ENCODE measurements at places on chromosomes 4 and X.

GRCh38 chr4:20299515-20299914 lies 47.8 kb downstream of the SLIT2 start:
- DNase-seq: no peak

DNA sequence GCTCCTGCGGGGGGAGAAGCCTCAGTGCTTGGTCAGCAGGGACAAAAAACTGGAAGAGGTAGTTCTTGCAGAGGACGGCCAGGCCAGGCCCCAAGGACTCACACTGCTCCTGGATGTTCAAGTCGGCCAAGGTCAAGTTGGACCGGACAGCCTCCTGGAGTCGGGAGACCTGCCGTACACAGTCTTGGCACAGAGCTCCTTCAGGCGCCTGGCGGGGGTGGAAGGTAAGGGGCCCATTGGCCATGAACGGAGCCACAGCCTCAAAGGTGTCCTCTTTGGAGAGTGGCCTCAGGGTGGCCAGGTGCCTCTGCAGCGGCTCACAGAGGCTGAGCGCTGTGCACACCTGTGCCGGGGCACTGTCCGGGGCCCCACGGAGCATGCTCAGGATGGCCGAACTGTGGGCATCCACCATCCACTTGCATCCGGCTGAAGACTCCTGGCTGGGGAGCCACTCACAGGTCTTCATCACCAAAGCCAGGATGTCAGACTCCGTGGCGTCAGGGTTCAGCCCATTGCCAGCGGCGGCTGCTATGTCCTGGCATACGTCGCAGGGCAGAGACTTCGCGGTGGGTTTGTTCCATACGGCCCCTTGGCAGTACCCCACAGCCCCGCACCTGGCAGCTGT lies 477 bp downstream of the PSAPL1 start:
- no peak for DNase-seq

GRCh38 chr4:7352486-7352885 lies 82.2 kb downstream of the PSAPL1 start:
- no peak for DNase-seq

GRCh38 chrX:74523870-74524735 lies 90.3 kb downstream of the RLIM start:
- DNase-seq: no peak

DNA sequence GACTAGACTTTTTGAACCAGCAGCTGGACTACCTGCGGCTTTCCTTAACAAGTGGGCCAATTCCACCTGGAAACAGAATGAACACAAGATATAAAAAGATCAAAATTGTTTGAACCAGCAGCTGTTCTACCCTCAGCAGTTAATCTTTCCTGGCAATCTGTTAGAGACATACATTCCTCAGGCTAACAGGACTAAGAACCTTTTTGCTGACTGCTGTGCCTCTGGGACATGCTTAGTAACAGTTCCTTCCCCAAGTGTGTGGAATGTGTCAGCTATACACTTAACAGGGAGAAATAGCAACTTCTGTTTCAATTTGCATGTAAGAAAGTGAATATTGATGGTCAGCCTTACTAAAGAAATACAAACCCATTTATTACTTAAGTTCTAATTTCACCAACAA lies 554.4 kb downstream of the ARAP2 start:
- no peak for DNase-seq

- no peak for DNase-seq
These were observed 38.1 kb upstream of the UGT2B15 start for GRCh38 chr4:68708566-68708965.

DNA sequence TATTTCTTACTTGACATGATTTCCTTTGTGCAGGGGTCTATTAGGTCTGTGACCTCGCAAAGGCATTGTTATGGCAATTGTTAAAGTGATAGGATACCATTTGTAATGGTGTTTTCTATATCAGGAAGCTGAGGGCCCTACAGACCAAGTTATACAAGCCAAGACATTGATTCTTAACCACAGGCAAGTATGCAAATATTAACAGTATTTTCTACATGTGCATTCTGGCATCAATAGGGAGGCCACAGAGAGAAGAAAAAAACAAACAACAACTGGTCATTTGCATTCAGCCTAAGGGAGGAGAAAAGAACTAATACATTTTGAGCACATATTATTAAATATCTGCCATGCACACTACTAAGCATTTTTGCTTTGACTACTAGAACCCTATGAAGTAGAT lies 28.5 kb downstream of the GBA3 start:
- no peak for DNase-seq

GRCh38 chr4:94695384-94695783 lies 62.4 kb upstream of the BMPR1B start:
- DNase-seq: no peak

DNA sequence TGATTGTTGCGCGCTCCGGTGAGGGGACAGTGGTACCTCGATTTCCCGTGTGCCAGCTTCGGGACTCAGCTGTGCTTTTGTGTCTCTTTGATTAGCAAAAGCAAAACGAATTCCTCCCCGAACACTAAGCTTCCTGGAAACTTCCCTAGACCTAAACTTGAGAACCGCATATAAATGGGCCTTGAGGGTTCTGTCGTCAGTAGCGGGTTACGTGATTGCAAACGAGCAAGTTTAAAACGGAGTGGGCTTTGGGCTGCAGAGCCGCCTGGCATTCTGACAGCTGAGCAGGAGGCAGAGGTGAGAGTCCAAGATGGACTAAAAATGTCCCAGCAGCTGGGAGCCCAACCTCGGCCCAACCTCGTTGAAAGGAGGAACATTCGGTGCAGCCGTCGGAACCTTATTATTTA lies 1.2 kb upstream of the TAPT1 start:
- no peak for DNase-seq

DNA sequence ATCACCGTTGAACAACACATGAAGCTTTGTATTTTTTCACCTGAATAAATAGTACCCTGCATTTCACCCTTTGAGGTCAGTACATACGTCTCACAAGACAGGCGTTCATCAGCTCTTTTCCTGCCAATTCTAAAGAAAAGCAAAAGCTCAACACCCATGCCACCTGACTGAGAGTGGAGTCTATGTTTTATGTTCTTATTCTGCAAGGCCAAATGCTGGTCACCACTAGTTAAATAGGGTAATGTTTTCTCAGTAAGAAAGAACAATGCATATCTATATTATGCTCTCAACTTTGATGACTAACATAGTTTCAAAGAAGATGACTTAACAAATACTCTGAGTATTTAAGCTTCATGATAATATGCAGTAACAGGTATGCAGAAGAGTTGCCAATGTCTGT lies 336.3 kb upstream of the BMP3 start:
- no peak for DNase-seq

DNA sequence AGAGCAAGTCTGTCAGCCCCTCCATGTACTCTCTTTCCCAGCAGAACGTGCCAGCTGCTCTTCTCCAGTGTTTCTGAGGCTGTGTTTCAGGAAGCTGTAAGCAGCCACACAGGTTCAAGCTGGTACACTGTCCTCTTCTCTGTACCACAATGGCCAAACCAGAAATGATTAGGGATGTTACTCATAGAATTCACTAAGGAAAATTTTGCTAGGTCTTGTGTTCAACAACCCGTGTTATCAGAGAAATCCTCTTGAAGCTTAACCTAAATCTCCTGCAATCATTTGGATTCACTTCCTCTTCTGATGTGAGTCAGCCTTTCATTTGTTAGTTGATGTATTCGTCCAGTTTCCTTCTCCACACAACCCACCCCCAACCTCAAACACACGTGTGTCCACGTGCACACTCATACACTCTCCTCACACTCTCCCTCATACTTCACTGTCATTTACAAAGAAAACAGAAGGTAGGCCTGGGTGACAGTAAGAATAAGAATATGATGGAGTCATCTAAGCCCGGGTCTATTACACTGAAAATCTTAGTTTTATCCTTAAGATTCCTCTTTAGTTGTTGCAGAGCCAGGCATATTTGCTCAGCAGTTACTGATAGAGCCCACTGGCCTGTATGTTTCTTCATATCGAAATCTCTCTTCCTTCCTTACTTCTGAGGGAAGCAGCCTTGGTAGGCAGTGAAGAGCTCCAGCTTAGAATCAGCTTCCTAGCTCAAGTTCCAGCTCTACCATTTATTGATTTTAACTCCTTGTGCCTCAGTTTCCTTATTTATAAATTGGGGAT lies 63.4 kb downstream of the DCUN1D4 start:
- peak; percentile 8 for DNase-seq

- DNase-seq: peak; percentile 16
These were observed 608 bp downstream of the TAF1 start for GRCh38 chrX:71366674-71367256.
